ENCODE measurements at places on chromosomes 16 and 17.

DNA sequence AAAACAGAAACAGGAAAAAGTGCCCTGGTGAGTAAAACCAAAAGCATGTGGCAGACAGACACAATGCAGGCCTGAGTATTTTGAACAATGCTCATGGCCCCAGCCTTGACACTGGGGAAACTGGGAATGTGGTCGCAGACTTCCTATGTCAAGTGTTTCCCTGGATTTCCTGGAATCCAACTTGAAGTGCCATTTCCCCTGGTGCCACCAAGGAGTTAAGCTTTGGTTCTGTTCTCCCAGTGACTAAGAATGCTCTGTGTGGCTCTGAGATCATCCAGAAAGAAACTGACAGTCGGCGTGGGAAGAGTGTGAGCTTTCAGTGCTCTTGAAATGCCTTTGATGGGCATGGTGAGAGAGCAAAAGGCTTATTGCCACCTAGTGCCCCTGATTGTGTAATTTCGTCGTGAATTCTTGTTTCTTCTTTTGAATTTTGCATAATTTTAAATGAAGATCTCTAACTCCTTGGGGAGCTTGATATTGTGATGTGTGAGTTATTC is 96.0 kb downstream of the YPEL2 start:
- DNase-seq, result peak; percentile 67

GRCh38 chr17:73404246-73404645 is 92.4 kb upstream of the CDC42EP4 start:
- no peak for DNase-seq

- DNase-seq, result no peak
Measured at GRCh38 chr17:9150446-9151090, 129.3 kb downstream of the NTN1 start.

- DNase-seq, result no peak
Measured at GRCh38 chr17:47856830-47857229, 5.9 kb upstream of the SP6 start.

GRCh38 chr17:38857271-38857670 is 3.8 kb upstream of the RPL23 start:
- no peak for DNase-seq
